NCI-H2171 treated with DMSO at 0.1 percent for 48 hours (cell line): ENCODE measurements at places on chromosomes 4 and X.

- no peak for DNase-seq
Observed at GRCh38 chr4:40348000-40348399, 12.9 kb downstream of the CHRNA9 start.

GRCh38 chr4:81650606-81651242, 179.0 kb upstream of the RASGEF1B start:
- DNase-seq, result peak; percentile 28

- no peak for DNase-seq
Observed at GRCh38 chr4:21454201-21454600, 494.4 kb downstream of the KCNIP4 start.

DNA sequence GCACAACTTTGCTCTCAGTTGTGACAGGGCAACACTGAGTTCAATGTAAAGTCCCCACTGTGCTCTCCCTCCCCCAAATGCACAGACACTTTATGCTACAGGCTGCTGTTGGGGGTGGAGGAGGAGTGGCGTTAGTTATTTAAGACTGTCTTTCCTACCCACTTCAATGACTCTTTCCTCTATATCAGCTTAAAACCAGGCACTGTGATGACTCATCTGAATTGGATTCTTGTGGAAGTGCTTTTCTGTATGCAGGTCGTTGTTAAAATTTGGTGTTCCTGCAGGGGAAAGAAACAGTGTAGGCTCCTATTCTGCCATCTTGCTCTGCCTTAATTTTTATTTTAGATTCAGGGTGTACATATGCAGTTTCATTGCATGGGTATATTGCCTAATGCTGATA, 1157.2 kb upstream of the ADGRL3 start:
- no peak for DNase-seq

GRCh38 chrX:107288676-107289075, 82.3 kb downstream of the DNAAF6 start:
- no peak for DNase-seq

GRCh38 chr4:7721984-7722551, 217.6 kb downstream of the AFAP1 start:
- no peak for DNase-seq

GRCh38 chr4:119049342-119049741, 86.3 kb upstream of the MYOZ2 start:
- DNase-seq, result no peak

GRCh38 chr4:56705966-56706365, 24.9 kb upstream of the HOPX start:
- no peak for DNase-seq

- no peak for DNase-seq
Observed at GRCh38 chrX:69186651-69187050, 21.4 kb upstream of the PJA1 start.

GRCh38 chr4:124883632-124884031, 171.1 kb upstream of the ANKRD50 start:
- no peak for DNase-seq

- no peak for DNase-seq
Observed at GRCh38 chr4:162406637-162407365, 243.0 kb upstream of the FSTL5 start.

DNA sequence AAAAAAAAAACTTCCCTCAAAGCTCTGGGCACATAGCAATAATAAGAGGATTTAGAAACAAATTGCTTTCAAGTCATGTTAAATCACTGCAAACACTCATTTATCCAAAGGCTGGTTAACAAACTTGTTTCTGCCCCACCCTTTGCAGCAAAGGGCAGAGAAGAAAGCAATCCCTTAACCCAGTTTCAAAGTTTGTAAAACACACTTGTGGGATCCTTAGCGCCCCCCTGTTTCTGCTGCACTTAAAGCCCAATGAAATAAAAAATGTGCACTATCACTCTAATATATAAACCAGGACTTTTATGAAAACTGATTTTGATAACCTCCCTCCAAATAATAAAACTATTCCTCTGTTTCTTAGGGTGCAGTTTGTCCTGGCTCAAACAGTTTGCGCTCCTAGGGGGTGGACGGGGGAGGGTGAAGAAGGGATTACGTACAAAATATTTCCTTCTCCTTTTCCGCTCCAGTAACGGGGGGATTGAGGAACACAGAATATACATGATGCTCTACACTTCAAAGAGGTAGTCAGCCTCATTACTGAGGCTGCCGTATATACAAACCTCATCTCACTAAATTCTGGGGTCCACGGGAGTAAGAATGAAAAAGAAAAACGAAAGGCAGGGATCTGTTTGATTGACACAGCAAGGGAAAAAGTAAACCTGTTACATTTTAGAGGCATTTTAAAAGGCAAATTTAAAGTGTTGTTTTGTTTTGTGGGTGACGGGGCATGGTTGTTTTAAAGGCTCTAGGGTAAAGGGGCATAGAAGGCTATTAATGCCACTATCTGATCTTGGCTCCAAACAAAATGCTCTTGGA, 3.1 kb upstream of the PCDH10 start:
- DNase-seq, result no peak

DNA sequence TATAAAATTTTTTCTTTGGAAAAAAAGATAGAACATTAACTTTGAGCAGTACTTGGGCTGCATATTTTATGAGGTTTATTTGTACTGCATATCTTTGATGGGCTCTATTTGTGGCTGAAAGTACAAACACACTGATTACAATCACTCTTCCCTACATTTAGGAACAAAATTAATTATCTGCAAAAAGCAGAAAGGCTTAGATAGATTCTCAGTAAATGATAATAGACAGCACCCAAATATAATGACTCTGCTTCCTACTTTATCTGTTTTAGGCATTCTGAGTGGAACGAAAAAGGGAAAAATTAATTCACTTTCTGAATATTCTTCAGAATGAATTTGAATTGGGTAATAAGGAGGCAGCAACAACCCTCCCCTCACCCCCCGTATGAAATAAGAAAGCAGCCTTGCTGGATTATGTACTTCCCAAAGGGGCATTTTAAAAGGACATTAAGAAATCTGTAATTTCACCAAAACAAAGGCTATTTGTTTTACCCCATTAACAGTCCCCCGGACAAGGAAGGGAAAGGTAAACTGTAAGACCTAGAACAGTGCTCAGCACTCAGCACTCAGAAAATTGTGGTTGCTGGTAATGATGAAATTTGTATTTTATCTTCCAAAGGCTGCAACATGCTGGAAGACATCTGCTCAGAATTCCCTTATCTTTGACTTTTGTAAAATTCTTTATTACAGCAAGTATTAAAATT, 242.6 kb downstream of the GPC3 start:
- no peak for DNase-seq

DNA sequence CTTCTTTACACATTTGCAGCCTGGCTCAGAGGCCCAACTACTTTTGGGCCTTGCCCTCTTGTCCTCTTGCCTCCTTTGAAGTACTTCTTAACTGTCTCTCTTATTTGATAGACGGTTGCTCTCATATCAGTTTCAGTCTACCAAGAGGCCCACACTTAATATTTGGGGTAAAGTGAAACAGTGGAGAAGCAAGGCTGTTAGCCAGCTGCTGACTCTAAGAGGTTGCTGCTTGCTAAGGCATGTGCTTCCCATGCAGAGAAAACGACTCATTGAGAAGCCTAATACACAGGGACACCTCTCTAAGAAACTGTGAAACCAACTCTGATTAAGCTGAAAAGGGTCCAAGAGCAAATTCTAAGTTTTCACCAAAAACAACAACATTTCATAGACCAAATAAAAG, 94.6 kb downstream of the PPP3CA start:
- peak; percentile 67 for DNase-seq

- DNase-seq, result no peak
Observed at GRCh38 chr4:42724451-42724850, 67.5 kb upstream of the ATP8A1 start.

DNA sequence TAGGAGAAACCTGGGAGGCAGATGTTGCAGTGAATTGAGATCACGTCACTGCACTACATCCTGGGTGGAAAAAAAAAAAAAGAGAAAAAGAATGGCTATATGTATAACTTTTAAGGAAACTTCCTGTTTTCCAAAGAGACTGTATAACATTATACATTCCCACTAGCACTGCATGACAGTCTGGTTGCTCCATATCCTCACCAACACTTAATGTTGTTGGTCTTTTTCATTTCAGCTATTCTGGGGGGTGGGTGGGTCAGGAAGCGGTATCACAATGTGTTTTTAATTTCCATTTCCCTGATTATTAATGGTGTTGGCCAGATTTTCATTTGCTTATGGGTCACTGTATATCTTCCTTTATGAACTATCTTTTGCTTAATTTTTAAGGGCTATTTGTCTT, 13.4 kb downstream of the LRIT3 start:
- DNase-seq, result no peak

DNA sequence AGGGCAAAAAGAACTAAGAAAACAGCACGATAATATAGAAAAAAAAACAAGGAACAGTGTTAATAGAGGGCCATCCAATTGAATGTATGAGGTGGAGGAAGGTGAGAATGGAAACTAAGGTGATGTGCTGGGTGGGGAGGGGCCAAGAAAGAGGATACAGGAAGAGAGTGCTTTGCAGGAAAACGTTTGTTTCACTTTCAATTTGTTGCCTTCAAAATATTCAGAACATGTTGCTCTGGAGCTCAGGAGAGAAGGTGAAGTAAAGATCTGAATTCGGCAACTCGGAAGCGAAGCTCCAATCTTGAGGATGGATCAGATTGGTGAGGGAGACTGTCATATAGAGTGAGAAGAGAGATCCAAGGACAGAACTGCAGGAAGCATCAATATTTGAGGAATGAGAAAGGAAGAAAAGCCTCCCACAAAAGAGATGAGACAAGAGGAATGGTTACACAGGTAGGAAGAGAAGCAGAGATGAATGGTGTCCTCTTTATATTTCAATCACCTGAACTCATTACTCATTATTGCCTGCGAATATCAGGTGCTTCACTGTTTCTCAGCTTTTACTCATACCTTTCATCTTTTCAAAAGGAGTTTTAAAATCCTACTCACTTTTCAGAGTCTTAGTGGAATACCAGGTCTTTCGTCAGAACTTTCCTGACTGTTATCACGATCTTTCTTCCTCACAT, 14.7 kb upstream of the SEC24D start:
- no peak for DNase-seq

DNA sequence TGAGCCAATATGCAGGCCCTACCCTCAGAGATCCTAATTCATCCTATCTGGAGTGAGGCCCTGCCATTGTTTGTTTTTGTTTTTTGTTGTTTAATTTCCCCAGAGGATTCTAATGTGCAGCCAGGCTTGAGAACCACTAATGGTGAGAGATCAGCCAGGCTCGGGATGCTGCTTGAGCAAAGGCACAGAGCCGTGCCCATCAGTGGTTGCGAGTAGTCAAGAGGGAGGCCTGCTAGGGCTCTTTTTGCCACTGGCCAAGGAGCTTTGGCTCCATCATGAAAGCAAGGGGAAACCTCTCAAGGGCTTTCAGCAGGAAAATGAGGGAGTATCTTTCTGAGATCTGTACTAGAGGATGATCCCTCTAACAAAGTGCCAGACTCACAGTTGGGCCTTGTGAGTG, 2.7 kb downstream of the TCEANC start:
- DNase-seq, result peak; percentile 2

DNA sequence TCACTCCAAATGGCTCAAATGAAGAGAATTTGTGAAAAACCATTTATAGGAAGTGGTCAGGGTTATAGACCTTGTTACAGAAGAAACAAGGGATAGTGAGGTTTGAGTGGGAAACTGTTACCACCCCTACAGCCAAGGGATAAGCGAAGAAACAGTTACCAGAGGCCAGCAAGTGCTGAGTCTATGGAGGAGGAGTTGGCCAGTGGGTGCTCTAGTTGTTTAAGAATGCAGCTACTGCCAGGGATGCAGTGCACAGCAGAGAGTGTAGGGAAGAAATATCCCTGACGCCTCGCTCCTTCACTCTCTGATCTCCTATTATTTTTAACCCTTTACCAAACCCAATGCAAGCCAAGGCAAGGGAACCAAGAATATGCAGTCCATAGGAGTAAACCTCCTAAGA, 15.2 kb upstream of the SYTL4 start:
- no peak for DNase-seq

- no peak for DNase-seq
Observed at GRCh38 chr4:148214529-148215166, 227.6 kb downstream of the NR3C2 start.

DNA sequence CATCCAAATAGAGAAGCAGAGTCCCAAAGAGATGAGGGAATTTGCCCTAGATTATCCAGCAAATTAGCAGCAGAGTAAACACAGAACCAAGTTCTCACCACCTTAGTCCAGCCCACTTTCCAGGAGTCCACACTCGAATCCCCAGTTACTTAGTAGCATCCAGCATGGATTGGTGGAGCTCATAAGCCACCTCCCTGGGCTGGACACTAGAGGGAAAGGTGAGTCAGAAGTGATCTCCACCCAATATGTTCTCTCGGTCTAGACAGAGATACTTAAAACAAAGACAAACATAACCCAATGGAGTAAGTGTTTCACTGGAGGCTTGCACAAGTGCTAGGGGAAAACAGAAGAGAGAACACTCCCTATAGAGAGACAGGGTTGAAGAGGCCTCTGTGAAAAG, 105.1 kb upstream of the CPEB2 start:
- DNase-seq, result no peak

DNA sequence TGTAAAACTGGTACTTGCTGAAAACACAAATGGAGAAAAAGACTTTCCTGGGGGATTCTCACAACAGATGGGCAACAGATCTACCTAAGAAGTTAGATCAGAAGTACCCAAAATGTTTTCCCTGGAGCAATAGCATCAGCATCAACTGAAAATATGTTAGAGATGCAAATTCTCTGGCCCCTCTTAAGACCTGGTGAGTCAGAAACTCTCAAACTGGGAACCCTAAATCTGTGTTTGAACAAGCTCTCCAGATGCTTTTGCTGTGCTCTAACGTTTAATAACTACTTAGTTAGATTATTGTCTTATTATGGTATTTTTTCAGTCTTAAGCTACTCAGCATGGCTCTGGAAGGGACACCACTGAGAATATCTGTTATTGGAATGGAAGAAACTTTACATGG, 55.2 kb upstream of the TRPC3 start:
- no peak for DNase-seq

DNA sequence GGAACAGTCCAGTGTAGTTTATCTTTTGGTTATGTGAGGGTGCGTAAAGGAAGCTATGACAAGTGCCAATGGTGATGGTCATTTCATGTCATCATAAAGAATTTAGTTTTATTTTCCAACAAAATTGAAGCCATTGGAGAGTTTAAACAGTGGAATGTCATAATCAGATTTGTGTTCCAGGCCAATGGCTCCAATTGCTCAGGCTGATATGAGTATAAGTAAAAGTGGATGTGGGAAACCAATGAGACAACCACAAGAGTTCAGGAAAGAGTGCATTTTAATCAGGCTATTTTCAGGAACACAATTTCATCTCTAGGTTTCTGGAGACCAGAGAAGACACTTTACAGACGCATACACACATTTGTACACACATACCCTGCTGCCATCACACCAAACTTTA, 20.7 kb downstream of the SPANXC start:
- no peak for DNase-seq

GRCh38 chrX:103464072-103464773, 55.1 kb downstream of the RAB40A start:
- peak; percentile 7 for DNase-seq

DNA sequence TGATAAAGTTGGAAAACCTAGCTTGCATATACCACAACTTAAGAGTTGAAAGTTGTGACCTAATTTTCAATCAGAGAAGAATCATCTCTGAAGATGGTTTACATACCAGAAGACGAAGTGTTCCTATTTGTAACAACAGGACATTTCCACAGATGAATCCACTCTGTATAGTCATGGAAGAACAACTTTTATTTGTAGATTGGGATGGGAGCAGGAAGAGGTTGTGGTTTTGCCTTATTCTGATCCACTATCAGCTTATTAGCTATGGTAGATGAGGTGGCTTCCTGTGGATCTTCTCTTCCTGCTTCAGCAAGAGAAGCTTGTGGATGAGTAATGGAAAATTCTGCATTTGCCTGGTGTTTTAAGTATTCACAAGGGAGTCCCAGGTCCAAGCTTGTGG, 18.6 kb upstream of the SUPT20HL1 start:
- DNase-seq, result no peak
